Calu3 (cell line): ENCODE measurements at places on chromosomes 2 and 18. TPM values are rescaled to one million over a fixed set of nuclear protein-coding genes. Genes with fewer than 3 reads are reported as not detected.

DNA sequence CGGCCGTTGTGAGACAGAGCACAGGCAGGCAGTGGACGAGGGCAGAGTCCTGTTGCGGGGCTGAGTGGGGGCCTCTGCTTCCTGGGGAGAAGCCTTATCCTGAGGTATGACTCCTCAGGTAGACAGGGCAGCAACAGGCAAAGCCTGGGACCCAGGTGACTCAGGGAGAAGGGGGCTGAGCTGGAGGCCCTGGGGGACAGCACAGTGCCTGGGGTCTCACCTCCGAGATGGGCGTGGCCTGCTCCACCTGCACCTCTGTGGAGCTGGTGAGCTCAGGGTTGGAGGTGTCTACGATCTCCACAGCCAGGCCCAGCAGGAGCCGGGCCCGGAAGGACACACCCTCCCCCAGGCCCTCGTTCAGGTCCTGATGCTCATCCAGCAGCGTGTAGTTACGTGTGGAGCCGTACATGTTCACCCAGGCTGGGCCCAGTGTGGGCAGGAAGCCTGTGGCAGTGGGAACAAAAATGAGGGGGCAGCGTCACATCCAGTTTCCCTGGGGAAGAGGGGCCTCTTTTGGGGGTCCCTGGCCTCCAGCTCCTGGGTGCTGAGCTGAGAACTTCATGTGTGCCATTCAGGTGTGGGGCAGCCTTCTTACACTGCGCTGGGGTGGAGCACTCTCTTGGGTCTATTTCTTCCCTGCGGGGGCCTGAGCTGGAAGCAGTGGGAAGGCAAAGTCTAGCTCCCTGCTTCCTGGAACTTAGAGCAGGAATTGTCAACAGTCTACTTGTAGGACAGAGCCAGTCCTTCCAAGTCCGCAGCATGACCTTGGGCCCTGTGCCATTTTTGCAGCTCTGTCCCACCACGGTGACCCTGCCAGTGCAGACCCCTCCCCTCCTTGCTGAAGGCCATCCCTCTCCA, 2.9 kb upstream of the OTOF start:
- H3K36me3 ChIP-seq: no peaks in the 10 kb centered on the region
- no peak overlapping the region for H3K27ac ChIP-seq
- no peaks in the 10 kb centered on the region for H3K4me1 ChIP-seq
- H3K4me3 ChIP-seq: no peak overlapping the region
- DNase-seq: no peak
- peaks cover 40% of the 10 kb centered on the region for H3K27me3 ChIP-seq

The COBLL1 gene
- 44.9 and 56.9 TPM in 2 replicates for total RNA-seq

- H3K36me3 ChIP-seq: no peaks in the 10 kb centered on the region
- DNase-seq: no peak
- H3K27me3 ChIP-seq: peaks cover 71% of the 10 kb centered on the region
- no peaks in the 10 kb centered on the region for H3K4me1 ChIP-seq
- H3K4me3 ChIP-seq: no peak overlapping the region
Measured at GRCh38 chr2:99926986-99927385, 215.4 kb downstream of the AFF3 start.

The LGALSL gene
- 9.3 and 12.1 TPM in 2 replicates for total RNA-seq

DNA sequence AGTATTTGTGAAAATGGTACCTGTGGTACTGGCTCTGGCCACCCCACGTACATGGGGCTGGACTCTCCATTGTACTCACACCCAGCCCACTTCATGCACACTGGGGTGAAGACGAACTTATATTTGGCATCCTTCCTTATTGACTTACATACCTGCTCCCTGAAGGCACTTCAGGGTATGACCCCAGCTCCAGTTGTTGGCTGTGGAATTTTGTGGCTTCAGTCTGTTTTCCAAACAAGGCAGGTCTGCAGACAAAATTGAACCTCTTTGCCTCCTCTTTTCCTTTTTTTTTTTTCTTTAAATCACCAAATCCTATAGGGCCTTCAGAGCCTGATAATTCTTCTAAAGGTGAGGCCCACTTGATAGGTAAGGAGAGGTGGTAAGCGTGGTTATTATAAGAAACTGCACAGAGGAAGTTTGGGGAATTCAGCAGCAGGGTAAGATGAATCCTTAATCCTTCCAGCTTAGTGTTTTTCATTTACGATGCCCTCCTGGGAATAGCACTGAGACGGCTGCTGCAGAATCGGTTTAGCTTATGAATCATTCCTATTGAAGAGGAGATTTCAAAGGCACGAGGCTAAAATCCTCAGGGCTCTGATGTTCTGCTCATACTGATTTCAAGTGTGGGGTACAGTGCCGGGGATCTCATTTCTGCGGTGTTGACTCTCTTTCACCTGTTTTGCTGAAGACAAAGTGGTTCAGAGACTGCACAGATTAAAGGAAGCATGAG, 55.2 kb downstream of the KIF5C start:
- no peak for DNase-seq
- no peak overlapping the region for H3K4me3 ChIP-seq
- peaks cover 11% of the 10 kb centered on the region for H3K4me1 ChIP-seq
- no peak overlapping the region for H3K27ac ChIP-seq
- H3K27me3 ChIP-seq: no peaks in the 10 kb centered on the region

DNA sequence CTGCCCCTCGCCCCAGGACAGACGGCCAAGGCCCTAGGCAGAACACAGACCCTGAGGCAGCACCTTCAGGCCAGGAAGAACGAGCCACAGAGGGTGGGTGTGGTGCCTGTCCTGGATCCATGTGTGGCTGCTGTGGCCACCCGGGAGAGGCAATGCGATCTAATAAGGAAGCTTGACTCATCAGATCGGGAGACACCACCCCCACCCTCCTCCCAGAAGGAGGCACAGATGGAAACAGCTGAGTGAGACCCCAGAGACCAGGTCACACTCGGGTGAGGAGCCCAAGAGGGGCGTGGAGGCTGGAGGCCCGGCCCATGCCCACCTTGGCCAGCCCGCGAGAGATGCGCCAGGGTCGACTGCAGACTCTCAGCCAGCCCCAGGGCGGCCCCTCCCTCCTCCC, 20.3 kb downstream of the KCNG2 start:
- no peak overlapping the region for H3K4me3 ChIP-seq

DNA sequence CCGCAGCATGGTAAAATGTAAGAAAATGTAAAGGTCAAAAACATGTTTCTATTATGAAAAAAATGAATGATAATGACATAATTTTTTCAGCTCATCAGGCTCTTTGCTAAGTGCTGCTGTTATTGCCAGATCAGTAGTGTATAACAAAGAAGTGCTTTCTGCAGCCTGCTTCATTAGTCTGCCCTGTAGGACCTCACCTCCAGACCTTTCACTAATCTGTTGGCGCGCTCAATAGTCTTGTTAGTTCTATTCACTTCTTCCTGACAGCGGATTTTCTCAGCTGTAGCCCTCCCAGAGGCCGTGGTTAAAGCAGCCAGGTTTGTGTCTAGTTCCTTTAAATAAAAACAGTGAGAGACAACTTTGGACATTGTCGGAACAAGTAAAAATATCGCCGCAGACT, 97.7 kb downstream of the CDCA7 start:
- no peak overlapping the region for H3K27ac ChIP-seq
- H3K4me1 ChIP-seq: no peaks in the 10 kb centered on the region
- peaks cover 33% of the 10 kb centered on the region for H3K27me3 ChIP-seq
- H3K36me3 ChIP-seq: peaks cover 4% of the 10 kb centered on the region
- H3K4me3 ChIP-seq: no peak overlapping the region

The LCT gene
- total RNA-seq: 1.3 and 1.4 TPM in 2 replicates

- peaks cover 42% of the 10 kb centered on the region for H3K27me3 ChIP-seq
- no peak overlapping the region for H3K27ac ChIP-seq
- H3K4me1 ChIP-seq: peaks cover 39% of the 10 kb centered on the region
- no peak overlapping the region for H3K4me3 ChIP-seq
Measured at GRCh38 chr2:71455741-71456569, 2.6 kb downstream of the DYSF start.

The CYP27A1 gene
- 11.8 and 12.2 TPM in 2 replicates for total RNA-seq

The FBXO48 gene
- total RNA-seq: 2.4 and 2.5 TPM in 2 replicates

DNA sequence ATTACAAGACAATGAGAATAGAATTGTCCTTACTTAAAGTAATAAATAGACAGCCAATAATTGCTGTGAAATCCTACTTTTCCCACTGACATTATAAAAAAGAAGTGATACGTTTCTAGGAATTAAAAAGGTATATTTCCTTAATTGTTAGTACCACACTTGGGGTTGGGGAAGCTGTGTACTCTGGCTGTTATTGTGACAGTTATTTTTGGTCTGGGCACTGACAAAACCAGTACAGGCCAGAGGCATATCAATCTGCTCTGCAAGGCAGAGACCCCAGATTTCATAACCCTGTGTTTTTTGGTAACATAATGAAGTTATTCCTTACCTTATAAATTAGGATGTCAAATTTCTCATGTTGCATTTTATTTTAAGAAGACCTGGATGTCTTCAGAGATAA, 66.5 kb downstream of the RAB10 start:
- H3K27ac ChIP-seq: no peak overlapping the region
- no peak for DNase-seq
- H3K4me3 ChIP-seq: no peak overlapping the region
- H3K4me1 ChIP-seq: peaks cover 20% of the 10 kb centered on the region
- no peaks in the 10 kb centered on the region for H3K27me3 ChIP-seq

DNA sequence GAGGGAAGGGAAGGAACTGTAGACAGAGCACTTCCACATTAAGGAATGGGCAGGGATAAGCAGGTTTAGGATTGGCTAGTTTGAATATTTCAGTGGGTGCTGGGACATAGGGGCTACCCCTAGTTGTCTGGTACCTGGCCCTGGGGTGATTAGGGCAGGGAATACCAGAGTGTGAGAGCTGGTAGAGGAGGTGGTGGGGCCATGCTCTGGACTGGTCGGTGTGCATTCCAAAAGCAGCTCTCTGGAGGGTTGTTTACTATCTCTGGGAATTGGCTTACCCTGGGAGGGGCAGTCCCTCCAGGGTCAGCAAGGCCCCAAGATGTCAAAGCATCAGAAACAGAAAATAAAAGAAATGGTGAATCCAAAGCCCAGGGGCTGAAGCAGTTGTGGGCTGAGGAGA, 103.8 kb downstream of the LAMA3 start:
- no peak overlapping the region for H3K4me3 ChIP-seq
- no peaks in the 10 kb centered on the region for H3K36me3 ChIP-seq
- no peak overlapping the region for H3K27ac ChIP-seq

The COL5A2 gene
- total RNA-seq: 0.56 and 1.1 TPM in 2 replicates

The PRKAG3 gene
- not detected in 2 replicates for total RNA-seq

- no peak overlapping the region for H3K27ac ChIP-seq
- no peaks in the 10 kb centered on the region for H3K36me3 ChIP-seq
- no peak for DNase-seq
- H3K4me1 ChIP-seq: peaks cover 9% of the 10 kb centered on the region
- H3K27me3 ChIP-seq: no peaks in the 10 kb centered on the region
Measured at GRCh38 chr2:196226058-196226706, 54.8 kb upstream of the STK17B start.

DNA sequence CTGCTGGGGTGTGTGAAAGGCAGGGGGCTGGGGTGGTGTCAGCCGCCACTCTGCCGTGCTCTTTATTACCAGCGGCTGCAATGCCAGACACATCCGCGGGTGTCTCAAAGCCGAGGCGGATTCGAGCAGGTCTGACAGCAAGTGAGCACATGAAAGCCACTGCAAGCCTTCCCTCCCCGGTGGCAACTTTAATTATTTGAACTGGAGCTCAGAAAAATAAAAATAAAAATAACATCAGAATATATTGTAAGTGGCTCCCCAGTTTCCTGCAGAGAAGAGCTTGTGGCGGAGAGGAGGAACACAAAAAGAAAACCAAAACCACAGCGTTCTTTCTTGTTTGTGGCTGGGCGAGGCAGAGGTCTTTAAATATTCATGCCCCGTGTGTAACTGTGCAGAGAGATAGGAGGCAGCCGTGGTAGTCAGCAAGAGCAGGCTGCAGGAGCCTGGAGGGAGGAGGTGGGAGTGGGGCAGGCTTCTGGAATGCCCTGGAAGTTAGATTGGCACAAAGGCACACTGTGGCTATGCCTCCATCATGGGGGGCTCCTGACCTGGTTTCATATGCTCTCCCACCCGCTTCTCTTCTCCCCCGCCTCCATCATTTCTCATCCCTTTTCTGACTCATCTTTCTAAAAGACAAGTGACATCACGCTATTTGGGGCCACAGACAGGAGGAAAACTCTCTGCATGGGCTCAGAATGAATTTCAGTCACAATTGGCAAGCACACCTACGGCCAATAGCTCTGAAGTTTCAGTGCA, 199.8 kb downstream of the CLIP4 start:
- H3K27ac ChIP-seq: no peak overlapping the region
- H3K27me3 ChIP-seq: peaks cover 100% of the 10 kb centered on the region
- no peak for DNase-seq
- H3K4me3 ChIP-seq: no peak overlapping the region
- H3K36me3 ChIP-seq: peaks cover 5% of the 10 kb centered on the region

DNA sequence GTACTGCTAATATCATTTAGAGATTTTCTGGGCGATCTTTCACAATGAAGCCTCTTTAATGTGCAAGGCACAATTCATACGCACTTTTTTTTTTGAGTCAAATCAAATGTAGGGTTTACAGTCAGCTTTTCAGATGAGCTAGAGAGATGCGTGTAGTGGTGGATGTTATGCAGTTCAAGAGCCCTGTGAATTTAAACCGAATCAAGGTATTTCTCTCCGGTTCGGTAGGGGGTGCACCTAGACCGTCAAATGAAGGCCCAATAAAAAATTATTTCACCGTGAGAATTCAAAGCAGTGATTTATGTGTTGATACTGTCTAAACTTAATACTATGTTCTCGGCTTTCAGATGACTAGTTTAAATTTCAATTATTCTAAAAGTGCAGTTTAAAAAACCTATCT, 1.1 kb downstream of the PTH2R start:
- H3K4me1 ChIP-seq: peaks cover 10% of the 10 kb centered on the region
- H3K4me3 ChIP-seq: peak overlapping the region; percentile 73
- no peak overlapping the region for H3K27ac ChIP-seq
- peaks cover 11% of the 10 kb centered on the region for H3K36me3 ChIP-seq
- no peaks in the 10 kb centered on the region for H3K27me3 ChIP-seq

The CHRNA1 gene
- not detected in 2 replicates for total RNA-seq

DNA sequence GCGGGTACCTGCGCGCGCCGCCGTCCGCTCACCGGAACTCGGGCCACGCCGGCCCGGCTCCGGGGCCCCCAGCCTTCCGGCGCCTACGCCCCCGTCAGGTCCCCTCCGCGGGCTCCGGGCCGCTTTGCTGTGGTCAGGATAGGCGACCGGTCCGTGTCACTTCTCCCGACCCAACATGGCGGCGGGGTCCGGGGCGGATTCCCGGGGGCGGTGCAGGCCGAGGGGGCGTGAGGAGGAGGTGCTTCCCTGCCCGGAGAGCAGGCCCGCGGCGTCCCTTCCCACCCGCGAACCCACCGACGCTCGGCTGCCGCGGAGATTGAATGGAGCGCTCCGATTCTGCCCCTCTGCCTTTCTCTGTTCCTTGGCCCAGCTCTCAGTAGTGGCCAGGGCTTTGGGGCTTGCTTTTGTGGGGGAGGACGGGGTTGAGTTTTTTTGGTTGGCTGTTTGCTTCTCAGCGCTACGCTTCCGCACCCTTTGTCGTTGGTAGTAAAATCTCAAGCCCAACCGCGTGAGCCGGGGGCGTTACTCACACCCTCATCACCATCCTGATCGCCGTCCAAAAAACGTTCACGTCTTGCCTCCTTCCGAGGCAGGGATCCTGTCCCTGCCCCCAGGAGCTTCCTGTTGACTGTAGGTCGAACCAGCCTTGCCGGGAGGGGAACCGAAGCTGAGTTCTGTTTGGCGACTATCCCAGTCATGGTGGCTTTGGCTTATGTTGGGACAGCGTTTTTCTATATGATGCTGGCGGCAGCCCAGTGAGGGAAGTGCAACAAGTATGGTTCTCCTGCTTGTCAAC, 532 bp upstream of the YES1 start:
- DNase-seq: peak; percentile 83
- no peaks in the 10 kb centered on the region for H3K27me3 ChIP-seq
- H3K36me3 ChIP-seq: peaks cover 32% of the 10 kb centered on the region
- H3K4me1 ChIP-seq: peaks cover 24% of the 10 kb centered on the region
- peak overlapping the region; percentile 98 for H3K4me3 ChIP-seq
